ENCODE measurements at places on chromosomes 7 and 10.

GRCh38 chr7:1514995-1515401 is 10.8 kb upstream of the INTS1 start:
- DNase-seq = no peak

- peak; percentile 59 for DNase-seq
Measured at GRCh38 chr10:113226399-113226798, 276.4 kb downstream of the TCF7L2 start.

DNA sequence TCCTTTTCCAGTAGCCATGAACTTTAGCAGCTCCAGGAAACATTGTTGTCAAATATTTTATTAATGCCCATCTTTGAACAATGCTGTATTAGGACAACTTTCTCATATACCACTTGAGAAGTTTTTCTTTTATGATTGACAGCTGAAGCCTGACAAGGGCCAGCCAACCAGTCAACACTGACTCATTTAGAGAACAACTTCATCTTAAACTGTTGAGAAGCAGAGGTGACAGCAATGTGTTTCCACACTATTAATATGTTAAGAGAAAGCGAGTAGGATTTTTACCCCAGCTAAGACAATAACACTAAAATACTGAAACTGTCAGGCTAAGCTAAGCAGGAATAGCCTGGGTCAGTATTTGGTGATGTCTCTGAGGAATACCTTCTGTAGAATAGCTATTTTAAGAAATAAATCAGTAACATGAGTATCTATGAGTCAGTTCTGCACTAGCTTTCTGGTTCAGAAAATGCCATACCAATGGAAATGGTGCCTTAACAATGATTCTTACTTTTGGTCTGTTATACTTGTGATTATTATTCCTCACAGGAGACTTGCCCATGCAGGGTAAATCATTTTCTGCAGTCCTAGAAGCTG is 168.8 kb upstream of the POT1 start:
- no peak for DNase-seq

GRCh38 chr7:142331941-142332340 is 74.1 kb upstream of the PRSS58 start:
- DNase-seq = no peak

- no peak for DNase-seq
Measured at GRCh38 chr7:107208563-107208962, 39.8 kb downstream of the HBP1 start.

DNA sequence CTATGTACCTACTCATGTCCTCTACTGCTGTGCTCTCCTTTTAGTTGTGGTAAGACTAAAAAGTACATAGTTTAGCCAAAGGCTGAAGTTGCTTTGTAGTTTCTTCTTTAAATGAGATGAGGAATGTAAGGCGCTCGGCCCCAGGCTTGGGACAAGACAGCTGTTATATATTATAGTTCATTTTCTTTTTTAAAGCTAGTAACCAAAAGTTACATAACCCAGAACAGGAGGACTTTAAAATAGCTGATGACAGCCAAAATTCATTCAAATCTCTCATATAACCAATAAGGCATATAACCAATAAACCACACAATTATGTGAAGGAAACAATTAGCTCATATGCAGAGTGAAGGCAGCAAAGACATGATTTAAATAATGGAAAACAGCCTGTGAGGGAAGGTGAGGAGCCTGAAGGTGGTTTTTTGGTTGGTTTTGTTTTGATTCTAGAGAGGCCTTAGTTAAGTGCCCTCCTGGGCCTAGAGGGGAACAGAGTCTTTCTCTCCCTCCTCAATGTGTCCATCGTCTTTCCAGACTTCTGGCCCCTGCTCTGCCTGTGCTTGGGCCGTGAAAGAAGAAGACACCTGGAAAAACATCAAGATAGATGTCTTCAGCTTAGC is 35.8 kb downstream of the SLC26A4 start:
- DNase-seq = no peak

GRCh38 chr7:3795141-3795540 is 494.1 kb downstream of the SDK1 start:
- DNase-seq = no peak

DNA sequence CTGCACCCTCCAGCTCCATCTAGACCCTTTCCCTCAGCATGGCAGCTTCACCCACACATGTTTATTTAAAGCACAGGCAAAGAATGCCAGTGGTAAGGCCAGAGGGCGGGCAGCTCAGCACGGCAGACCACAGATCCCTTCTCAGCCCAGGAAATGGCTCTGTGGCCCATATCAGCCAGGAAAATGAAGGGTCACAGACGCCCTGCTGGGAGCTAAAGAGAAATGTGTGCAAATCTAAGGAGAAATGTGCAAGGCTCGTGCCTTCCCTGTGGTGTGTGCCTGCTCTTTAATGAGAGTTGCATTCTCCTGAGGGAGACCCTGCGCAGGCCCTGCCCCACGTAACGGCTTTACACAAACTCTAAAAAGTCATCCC is 23.0 kb downstream of the PTPRN2 start:
- no peak for DNase-seq

DNA sequence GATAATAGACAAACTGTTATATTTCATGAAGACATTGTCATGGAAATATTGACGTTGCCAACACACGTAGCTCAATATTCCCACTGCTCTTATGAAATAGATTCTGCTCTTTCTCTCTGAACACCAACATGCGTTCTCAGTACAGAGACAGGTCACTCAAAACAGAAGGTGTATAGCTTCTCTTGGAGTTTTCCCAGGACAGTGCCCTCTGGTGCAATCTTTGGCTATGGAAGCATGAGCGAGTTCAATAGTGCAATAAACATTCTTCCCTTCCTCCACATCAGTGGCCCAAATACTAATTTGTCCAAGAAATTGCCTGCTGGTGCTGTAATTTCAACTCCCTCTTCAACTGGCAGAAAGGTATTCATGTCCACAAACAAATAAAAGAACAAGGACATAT is 145.3 kb downstream of the MAGI2 start:
- DNase-seq = no peak

DNA sequence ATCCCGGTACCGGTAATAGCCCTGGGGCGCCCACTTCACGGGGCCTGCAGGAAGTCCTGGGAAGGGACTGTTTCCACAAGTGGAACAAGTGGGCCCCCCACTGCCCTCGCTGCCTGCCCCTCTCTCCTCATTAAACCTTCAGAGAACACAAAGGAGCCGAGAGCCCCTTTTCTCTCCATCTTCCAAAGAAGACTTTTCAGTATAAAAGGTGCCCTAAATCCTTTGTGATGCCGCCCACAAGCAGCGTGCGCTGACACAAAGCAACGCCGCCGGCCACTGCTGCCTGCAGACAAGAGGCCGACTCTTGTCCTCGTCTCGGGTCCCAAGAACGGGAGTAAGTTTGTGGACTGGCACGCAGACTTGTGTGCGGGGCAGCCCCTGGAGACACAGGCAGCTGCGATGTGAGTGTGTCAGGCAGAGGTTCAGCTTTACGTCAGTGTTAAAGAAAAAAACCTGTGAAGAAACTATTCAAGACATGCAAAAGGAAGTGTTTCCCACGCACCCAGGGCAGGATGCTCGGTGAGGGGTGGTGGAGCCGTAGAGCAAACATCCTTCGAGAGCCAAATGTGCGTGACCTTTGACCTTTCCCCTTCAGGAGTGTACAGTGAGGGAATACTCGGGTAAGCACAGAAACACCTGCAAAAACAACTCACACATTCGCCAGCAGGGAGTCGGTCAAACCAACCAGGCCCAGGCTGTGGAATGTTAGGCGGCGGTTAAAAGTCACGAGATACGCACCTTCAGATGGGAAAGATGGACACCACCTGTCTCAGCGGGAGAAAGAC is 118.2 kb downstream of the VIPR2 start:
- DNase-seq = peak; percentile 19

- no peak for DNase-seq
Measured at GRCh38 chr10:33453081-33454025, 118.9 kb upstream of the NRP1 start.

GRCh38 chr10:13528875-13529713 is at the start of gene BEND7:
TSS of gene BEND7 (minus strand) at chr10:13529014. CDS start at chr10:13528533, 481 bp downstream.
- no peak for DNase-seq

DNA sequence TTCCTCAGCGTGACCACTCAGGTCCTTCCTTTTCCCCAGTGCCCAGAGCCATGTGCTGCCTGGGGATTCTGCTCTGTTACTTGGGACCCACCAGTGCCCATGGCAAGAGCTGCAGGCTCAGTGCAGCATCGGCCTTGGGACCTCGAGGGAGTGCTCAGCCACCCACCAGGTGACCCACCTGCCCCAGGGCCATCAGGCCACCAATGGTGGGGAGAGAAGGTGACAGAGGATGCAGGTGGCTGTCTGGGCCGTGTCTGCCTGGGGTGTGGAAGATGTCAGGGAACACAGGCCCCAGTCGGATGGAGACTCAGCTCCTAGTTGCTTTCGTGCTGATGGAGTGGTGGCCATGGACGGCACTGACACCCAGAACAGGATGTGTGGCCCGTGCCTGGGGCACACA is 104.7 kb upstream of the FAM20C start:
- DNase-seq = no peak

DNA sequence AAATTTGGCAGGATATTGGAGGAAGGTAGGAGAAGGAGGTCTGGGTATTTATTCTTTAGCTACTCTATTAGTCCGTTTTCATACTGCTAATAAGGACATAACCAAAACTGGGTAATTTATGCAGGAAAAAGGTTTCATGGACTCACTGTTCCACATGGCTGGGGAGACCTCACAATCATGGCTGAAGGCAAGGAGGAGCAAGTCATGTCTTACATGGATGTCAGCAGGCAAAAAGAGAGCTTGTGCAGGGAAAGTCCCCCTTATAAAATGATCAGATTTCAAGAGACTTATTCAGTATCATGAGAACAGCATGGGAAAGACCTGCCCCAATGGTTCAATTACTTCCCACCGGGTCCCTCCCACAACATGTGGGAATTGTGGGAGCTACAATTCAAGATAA is 1.9 kb upstream of the INMT start:
- DNase-seq = no peak

- no peak for DNase-seq
Measured at GRCh38 chr7:45220846-45221618, 63.4 kb downstream of the RAMP3 start.

DNA sequence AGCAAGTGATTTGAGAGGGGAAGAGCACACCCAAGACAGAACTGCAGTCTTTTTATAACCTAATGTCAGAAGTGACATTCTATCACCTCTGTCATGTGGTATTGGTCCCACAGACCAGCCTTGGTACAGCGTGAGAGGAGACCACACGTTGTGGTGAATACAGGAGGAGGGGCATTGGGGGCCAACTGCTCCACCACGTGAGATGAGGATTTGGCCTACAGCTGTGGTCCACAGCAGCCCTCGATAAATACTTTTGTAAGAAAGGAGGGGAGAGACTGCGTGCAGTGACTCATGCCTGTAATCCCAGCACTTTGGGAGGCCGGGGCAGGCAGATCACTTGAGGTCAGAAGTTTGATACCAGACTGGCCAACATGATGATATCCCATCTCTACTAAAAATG is 243.1 kb downstream of the FGFR2 start:
- DNase-seq = no peak

DNA sequence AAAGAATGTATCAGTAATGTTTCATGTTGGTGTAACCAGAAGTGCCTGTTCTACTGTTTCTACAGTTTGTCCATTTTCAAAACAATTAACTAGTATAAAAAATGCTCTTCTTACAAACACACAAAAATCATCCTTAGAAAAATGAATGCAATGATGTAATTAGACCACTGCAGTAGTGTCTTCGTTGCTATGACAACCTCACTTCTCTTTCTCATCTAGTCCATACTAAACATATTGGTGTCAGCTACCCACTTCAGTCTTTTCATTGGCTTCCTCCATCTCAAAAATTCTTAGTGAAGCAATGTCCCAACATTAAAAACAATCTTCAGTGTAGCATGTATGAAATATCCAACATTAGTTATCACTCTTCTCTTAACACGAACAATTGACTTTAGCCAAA is 1265.8 kb downstream of the REEP3 start:
- DNase-seq = no peak

DNA sequence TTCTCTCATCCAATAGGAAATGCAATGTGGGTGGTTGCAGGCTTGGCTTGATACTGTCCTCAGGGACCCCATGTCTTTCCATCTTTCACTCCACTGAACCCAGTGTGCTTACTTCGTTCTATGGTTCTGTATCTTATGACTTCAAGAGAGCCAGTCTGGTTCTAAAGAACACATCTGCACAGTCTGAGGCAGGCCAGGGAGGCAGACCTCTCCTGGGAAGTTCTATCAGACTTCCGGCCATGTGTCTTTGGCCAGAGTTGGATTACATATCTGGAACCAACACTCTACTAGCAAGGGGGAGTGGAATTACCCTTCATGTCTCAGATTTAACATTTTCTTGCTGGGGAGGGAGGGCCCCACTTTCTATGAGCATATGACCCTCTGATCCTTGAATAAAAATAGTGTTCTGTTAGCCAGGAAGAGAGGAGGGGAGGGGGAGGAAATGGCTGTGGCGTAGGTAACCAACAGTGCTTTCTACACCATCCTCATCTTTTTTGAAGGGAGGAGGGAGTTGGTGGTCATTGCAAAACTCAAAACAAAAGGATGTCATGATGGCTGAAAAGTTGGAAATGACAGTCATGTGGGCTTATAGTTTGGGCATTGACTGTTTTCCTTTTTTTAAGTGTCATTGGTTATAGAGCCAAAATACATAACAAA is 370.2 kb downstream of the GATA3 start:
- no peak for DNase-seq

DNA sequence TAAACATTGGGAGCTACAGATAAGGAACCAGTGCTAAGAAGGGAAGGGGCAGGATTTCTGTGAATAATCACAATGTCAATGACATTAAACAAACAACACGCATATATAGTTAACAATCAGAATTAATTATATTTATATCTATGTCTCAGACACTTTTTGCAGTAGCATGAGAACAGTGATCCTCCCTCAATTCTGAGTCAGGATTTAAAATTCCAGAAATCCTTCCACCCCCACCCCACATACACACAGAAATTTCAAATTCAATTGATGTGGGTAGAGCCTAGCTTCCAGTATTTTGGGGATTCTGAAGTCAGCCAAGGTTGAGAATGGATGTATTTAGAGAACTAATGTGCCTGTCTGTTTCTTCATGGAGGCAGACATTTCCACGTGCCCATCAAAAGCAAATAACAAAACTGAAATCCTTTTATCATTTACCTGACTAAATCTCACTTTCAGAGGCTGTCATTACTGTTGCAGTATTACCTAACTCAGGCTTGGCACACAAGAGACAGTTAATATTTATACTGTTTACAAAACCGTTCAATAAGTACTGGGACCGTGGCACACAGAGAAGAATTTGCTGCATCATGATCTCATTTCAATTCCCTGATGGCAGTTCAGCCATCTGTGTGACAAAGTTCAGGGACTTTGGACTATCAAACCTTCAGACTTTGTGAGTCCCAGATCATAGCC is 116.6 kb upstream of the PALS2 start:
- DNase-seq = no peak

Measured in femur (tissue), 1 donor.